ENCODE measurements at places on chromosomes 12 and 14.

DNA sequence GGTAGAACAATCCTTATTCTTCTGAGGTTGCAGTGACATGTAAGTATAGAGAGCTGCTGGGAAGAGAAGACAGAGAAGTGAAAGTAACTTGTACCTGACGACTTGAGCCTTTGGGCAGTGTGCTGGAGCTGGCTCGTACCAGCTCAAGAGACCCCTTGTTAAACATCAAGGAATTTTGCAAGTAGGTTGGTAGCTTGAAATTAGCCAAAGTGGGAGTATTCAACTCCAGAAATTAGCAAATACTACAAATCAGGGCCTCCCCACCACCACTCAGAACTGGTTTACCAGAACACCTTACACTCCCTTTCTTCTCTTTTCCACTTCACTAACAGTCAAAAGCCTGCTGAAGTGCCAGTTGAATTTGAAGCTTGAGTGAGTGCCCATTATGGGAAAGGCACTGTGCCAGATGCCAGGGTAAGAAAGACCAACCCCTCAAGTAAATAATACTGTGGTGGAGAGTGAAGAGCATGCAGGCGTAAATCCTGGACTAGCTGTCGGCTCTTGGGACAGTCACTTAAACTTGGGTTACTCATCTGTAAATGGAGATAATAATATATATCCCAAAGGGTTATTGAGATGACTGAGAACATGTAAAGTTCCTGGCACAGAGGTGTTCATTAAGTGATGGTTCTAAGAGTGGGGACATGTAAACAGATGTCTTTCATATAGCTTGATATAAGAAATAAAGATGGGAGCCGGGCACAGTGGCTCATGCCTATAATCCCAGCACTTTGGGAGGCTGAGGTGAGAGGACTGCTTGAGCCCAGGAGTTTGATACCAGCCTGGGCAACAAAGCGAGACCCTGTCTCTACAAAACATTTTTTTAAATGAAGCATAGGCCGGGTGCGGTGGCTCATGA, 27.0 kb upstream of the EID3 start:
- no peak for DNase-seq
- H3K27ac ChIP-seq: no peak overlapping the region
- no peaks in the 10 kb centered on the region for H3K4me1 ChIP-seq
- no peak overlapping the region for H3K4me3 ChIP-seq

GRCh38 chr12:67917811-67918210, 71.4 kb upstream of the IFNG-AS1 start:
- H3K27ac ChIP-seq: no peak overlapping the region
- H3K4me3 ChIP-seq: no peak overlapping the region
- H3K4me1 ChIP-seq: no peaks in the 10 kb centered on the region
- H3K36me3 ChIP-seq: no peaks in the 10 kb centered on the region
- H3K27me3 ChIP-seq: no peaks in the 10 kb centered on the region

- no peaks in the 10 kb centered on the region for H3K27me3 ChIP-seq
- H3K36me3 ChIP-seq: no peaks in the 10 kb centered on the region
- DNase-seq: peak; percentile 55
- H3K27ac ChIP-seq: peak overlapping the region; percentile 52
- H3K4me3 ChIP-seq: no peak overlapping the region
Observed at GRCh38 chr14:68771631-68772030, 21.2 kb downstream of the ZFP36L1 start.

GRCh38 chr12:2125651-2126522, 73.1 kb downstream of the CACNA1C start:
- no peak overlapping the region for H3K4me3 ChIP-seq
- H3K4me1 ChIP-seq: no peaks in the 10 kb centered on the region
- no peaks in the 10 kb centered on the region for H3K36me3 ChIP-seq

DNA sequence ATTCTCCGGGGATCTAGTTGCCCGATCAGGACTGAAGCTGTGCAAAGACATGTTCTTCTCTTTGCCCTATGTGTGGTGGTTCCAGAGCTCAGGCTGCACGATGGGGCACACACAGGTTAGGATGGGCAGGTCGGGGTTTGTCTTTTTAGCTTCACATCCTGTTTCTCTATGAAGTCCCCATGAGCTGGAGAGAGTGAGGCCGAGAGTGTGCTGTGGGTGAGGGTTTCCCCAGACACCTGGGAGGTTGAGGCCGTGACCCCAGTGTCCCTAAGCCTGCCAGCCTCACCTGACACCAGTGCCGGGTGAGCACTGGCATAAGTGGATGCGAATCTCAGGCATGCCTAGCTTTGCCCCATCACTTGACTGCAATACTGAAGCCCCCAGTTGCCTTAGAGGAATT, 32.9 kb upstream of the IGF1 start:
- H3K4me3 ChIP-seq: no peak overlapping the region
- DNase-seq: no peak
- no peaks in the 10 kb centered on the region for H3K36me3 ChIP-seq
- H3K27me3 ChIP-seq: peaks cover 4% of the 10 kb centered on the region
- no peaks in the 10 kb centered on the region for H3K4me1 ChIP-seq

DNA sequence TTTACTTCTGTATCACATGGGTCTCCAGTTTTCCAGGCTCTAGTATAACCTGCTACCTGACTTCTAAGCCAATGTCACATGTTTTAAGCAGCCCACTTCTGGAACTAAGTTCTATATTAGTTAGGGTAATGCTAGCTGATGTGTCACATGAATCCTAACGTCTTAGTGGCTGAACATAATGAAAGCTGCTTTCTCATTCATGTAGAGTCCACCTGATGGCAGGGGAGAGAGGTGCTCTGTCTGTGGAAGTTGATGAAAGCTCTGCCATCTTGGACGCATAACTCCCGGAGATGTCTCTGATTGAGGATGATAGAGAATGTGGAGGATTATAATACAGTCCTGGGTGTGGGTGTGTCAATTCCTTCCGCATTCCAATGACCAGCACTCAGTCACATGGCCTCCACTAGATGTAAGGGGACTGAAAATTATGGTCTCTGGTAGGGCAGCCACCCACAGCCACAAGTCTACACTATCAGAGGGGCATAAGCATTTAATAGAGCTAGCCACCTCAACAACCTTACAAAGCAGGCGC, 234.4 kb upstream of the CRY1 start:
- no peak overlapping the region for H3K4me3 ChIP-seq
- H3K27ac ChIP-seq: no peak overlapping the region
- H3K4me1 ChIP-seq: peaks cover 21% of the 10 kb centered on the region
- H3K27me3 ChIP-seq: no peaks in the 10 kb centered on the region
- no peaks in the 10 kb centered on the region for H3K36me3 ChIP-seq
- no peak for DNase-seq

DNA sequence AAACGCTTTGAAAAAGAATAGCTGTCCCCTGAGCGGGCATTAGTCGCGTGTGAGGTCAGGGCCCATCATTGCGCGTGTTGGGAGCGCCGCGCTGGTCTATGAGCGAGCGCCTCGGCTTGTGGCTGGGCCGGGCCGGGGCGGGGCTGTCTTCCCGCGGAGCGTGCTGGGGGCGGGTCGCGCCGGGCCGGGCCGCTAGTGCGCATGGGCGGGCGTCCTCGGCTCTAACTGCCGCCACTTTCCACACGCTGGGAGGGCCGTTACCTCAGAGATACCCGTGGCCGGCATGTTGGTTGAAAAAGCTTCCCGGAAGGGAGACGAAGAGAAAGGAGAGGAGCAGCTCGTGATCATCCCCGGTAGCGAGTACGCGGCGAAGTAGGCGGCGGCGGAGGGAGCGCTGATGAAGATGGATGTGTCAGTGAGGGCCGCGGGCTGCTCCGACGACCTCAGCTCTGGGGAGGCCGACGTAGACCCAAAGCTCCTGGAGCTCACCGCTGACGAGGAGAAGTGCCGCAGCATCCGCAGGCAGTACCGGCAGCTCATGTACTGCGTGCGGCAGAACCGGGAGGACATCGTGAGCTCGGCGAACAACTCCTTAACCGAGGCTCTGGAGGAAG, at the start of gene EID3:
TSS of gene EID3 (plus strand) at position 202 of the 614 bp plus-strand sequence. CDS start at position 398, 196 bp downstream.
- peak within 1 kb of the TSS; percentile 80 for H3K27ac ChIP-seq
- peak within 1 kb of the TSS; percentile 74 for H3K4me3 ChIP-seq
- no peaks in the 10 kb centered on the region for H3K27me3 ChIP-seq
- peaks cover 17% of the 10 kb centered on the region for H3K4me1 ChIP-seq
- peak; percentile 92 for DNase-seq
- no peaks in the 10 kb centered on the region for H3K36me3 ChIP-seq

- H3K27me3 ChIP-seq: no peaks in the 10 kb centered on the region
- peaks cover 5% of the 10 kb centered on the region for H3K4me1 ChIP-seq
- H3K36me3 ChIP-seq: no peaks in the 10 kb centered on the region
- no peak for DNase-seq
- H3K4me3 ChIP-seq: no peak overlapping the region
- H3K27ac ChIP-seq: no peak overlapping the region
Observed at GRCh38 chr14:68630611-68631393, 162.1 kb downstream of the ZFP36L1 start.

- no peak overlapping the region for H3K4me3 ChIP-seq
- DNase-seq: no peak
- H3K36me3 ChIP-seq: no peaks in the 10 kb centered on the region
- no peaks in the 10 kb centered on the region for H3K4me1 ChIP-seq
Observed at GRCh38 chr14:33916663-33917565, 34.0 kb downstream of the EGLN3 start.

DNA sequence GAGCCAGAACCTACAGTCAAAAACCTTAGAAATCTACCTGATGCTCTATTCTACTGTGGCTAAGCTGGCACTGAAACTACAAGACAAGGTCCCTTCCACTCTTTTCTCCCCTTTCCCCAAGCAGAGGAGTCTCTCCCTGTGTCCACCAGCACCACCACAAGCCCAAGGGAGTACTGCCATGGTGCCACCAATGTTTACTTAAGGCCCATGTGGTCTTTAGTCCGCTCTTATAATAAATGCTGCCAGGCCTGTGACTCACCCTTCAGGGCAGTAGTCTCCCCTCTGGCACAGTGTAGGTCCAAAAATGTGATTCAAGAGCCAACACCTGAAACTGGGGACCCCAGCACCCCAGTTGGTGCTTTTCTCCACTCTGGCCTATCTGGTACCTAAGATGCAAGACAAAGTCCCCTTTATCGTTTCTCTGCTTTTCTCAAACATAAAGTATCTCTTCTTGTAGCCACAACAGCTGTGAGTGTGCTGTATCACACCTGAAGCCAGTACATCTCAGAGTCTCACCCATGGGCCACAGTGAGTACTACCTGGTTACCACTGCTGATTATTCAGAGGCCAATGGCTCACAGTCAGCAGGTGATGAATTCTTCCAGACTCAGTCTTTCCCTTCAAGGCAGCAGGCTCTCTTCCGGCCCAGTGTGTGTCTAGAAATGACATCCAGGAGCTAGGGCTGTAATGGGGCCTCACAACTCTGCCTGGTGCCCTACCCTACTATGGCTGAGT, 29.3 kb downstream of the SLC38A2 start:
- DNase-seq: no peak
- H3K27ac ChIP-seq: no peak overlapping the region
- no peaks in the 10 kb centered on the region for H3K36me3 ChIP-seq
- H3K4me1 ChIP-seq: no peaks in the 10 kb centered on the region
- peaks cover 3% of the 10 kb centered on the region for H3K27me3 ChIP-seq

- no peaks in the 10 kb centered on the region for H3K36me3 ChIP-seq
- no peak for DNase-seq
- no peak overlapping the region for H3K4me3 ChIP-seq
- no peaks in the 10 kb centered on the region for H3K4me1 ChIP-seq
- H3K27ac ChIP-seq: no peak overlapping the region
- no peaks in the 10 kb centered on the region for H3K27me3 ChIP-seq
Observed at GRCh38 chr12:114625294-114625851, 58.6 kb downstream of the TBX3 start.

- DNase-seq: no peak
- no peak overlapping the region for H3K4me3 ChIP-seq
- H3K27ac ChIP-seq: no peak overlapping the region
- H3K36me3 ChIP-seq: no peaks in the 10 kb centered on the region
- no peaks in the 10 kb centered on the region for H3K4me1 ChIP-seq
Observed at GRCh38 chr14:51465486-51465885, 186.2 kb upstream of the FRMD6 start.

Data from T-cell (primary cell).